ENCODE measurements at places on chromosomes 3 and 15.

DNA sequence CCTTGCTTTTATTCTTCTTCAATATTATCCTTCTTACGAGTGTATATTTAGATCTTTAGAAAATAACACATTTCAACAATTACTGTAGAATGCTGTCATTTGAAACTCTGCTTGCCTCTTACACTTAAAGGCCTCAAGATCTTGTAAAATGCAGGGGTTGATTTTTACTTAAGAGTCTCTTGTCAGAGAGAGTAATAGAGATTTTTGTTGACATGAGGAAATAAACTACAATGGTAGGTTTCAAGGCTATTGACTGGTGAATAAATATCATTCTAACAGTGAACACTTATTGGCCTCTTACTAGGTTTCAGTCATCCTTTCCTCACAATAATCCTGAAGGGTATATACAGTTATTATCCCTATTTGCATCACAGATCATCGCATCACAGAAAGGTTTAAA is 344.6 kb downstream of the GBE1 start:
- no peak for DNase-seq

- no peak for DNase-seq
Measured at GRCh38 chr3:38349684-38350359, 3.2 kb downstream of the XYLB start.

DNA sequence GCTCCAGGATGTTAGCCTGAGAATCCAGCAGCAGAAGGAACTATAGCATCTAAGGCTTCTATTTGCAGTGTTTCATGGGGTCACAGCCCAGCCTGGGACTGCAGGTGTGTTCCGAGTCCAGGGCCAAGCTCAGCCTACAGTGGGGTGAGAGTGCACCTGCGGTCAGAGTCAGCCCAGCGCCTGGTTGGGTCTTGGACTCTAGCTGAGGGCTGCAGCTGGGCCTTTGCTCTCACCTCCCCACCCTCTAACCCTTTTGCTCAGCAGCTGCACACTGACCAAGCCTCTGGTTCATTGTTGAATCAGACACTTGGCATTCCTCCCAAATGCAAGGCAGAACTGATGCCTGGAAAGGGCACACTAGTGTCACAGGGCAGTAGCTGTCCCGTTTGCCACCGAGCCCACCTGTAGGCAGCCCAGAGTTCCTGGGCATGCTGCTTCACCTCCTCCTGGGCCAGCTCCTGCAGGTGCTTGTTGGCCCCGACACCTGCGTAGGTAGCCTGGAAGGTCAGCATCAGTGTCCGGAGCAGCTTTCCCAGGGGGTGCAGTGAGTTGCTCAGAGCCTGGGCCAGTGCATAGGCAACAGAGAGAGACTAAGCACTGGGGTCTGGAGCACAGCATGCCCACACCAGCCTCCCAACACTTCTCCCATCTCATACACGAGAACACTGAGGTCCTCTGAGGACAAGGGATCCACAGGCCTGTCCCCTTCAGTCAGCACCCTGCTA is 17.5 kb downstream of the ALS2CL start:
- no peak for DNase-seq

- DNase-seq = no peak
Measured at GRCh38 chr15:58109419-58109818, 28.8 kb upstream of the AQP9 start.

DNA sequence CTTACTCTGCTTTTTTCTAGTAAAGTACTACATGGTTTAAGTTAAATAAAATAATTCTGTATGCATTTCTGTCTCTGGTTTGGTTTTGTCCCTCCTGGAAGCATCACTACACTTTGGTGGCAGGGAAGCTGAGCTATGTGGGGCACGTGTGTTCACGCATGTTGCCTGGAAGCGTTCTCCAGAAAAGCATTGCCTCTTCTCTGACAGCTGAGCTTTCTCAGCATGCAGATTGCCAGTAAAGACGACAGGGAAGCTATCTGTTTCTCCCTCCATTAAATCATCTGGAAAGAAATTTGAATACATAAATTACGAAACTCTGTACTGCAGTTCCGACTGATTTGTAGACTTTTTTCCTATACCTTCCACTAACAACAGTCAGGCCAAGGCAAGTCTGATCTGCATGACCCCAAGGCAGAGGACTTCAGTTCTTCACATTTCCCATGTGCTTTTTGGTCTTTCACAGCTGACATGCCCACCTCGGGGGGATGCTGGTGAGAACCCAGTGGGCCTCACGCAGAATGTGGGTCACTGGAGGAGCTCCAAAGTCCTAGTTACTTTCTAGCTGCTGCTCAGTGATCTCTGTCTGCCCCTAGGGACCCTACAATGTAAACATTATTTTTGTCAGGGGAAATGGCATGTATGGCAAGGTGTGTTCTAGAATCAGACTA is 43.0 kb downstream of the PGPEP1L start:
- DNase-seq = no peak

Measured in activated naive CD8-positive, alpha-beta T cell treated with anti-CD3 and anti-CD28 coated beads, Interleukin-2, amount 10 ng/mL, durations not matched to agents 7 days and 5 days (primary cell).